Right atrium auricular region (tissue), 2 donors: ENCODE measurements at places on chromosomes 2 and 18. TPM values are rescaled to one million over a fixed set of nuclear protein-coding genes. Genes with fewer than 3 reads are reported as not detected.

DNA sequence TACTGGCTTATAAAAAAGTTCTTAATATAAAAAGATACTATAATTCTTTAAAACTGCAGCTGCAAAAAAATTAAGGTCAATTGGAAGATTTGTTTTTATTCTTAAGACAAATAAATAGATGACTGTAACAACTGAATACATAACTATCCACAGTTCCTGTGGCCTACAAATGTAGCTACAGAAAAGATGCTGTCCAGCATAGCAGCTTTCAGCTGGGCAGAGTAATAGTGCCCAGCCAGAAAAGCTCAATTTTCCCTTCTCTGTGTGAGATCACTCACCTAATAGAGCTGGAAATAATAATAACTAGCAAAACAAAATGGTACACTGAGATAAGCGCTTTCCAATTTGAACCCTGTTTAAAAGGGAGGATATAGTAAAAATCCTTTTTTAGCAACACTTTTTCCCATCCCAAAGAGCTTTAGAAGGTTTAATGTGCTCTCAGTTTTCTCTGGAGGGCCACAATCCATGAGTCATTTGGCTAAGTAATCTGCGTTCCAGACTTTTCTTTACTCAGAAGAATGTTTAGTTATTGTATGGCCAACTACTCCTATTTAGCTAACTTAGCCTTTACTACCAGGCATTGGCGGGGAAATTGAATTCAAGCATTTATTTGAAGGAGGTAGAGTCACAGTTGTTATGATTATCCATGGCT lies 158.1 kb upstream of the SLC39A10 start:
- H3K27me3 ChIP-seq, result no peaks in the 10 kb centered on the region
- no peak overlapping the region for H3K4me3 ChIP-seq
- no peak overlapping the region for H3K27ac ChIP-seq
- DNase-seq, result no peak
- H3K36me3 ChIP-seq, result no peaks in the 10 kb centered on the region

DNA sequence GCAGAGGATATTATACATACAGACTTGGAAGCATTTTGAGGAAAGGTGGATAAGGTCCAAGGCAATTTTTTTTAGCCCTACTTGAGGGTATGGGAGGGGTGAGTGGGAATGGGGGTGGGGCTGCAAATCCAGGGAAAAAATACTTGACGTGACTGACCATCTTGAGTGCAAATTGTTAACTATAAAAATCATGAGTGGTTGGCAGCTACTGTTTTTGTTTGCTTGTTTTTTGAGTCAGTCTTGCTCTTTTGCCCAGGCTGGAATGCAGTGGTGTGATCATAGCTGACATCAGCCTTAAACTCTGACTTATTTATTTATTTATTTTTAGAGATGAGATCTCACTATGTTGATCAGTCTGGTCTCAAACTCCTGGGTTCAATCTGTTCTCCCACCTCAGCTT lies 458.8 kb downstream of the PIK3C3 start:
- no peak overlapping the region for H3K27ac ChIP-seq
- no peaks in the 10 kb centered on the region for H3K36me3 ChIP-seq
- DNase-seq, result no peak
- H3K4me1 ChIP-seq, result no peaks in the 10 kb centered on the region
- no peak overlapping the region for H3K4me3 ChIP-seq

Gene FAP
- 5.7 TPM for total RNA-seq

Gene TRIM43
- not detected for total RNA-seq

- H3K27ac ChIP-seq, result no peak overlapping the region
- no peaks in the 10 kb centered on the region for H3K4me1 ChIP-seq
- H3K36me3 ChIP-seq, result no peaks in the 10 kb centered on the region
These were observed 114.8 kb downstream of the CCBE1 start for GRCh38 chr18:59582395-59582794.

Gene GALNT14
- total RNA-seq, result 0.15 TPM

DNA sequence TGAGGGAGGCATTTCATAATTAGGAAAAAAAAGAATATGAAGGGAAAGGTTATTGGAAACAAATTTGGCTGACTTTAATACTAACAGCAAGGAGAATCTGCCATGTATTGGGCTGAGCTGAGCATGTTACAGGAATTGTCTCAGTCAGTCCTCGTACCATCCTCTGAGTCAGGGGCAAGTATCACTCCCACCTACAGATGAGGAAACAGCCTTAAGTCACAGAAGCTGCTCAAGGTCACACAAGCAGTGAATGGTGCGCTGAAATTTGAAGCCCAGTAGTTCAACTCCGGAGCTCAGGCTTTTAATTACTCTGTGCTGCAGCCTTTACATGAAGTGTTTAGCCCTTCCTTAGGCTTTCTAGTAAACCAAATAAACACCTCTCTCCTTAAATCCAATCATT lies 17.3 kb downstream of the PROKR1 start:
- no peaks in the 10 kb centered on the region for H3K4me1 ChIP-seq
- H3K27me3 ChIP-seq, result no peaks in the 10 kb centered on the region
- no peak overlapping the region for H3K27ac ChIP-seq

DNA sequence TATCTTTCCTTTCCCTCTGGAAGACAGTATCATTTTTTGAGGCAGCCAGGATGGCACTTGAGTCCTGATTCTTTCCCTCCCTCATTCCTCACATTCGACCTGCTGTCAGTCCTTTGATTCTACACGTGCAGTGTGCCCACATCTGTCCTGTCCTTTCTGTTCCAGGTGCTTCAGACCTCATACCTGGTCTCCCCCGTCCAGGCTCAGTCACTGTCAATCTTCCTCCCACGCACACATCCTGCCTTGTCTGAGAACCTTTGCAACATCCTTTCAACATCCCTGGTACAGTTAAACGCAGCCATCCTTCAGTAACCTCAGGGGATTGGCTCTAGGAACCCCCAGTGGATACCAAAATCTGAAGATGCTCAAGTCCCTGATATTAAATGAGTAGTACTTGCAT lies 10.1 kb downstream of the BCL2 start:
- H3K27me3 ChIP-seq, result no peaks in the 10 kb centered on the region
- H3K36me3 ChIP-seq, result no peaks in the 10 kb centered on the region
- DNase-seq, result no peak
- H3K27ac ChIP-seq, result no peak overlapping the region

DNA sequence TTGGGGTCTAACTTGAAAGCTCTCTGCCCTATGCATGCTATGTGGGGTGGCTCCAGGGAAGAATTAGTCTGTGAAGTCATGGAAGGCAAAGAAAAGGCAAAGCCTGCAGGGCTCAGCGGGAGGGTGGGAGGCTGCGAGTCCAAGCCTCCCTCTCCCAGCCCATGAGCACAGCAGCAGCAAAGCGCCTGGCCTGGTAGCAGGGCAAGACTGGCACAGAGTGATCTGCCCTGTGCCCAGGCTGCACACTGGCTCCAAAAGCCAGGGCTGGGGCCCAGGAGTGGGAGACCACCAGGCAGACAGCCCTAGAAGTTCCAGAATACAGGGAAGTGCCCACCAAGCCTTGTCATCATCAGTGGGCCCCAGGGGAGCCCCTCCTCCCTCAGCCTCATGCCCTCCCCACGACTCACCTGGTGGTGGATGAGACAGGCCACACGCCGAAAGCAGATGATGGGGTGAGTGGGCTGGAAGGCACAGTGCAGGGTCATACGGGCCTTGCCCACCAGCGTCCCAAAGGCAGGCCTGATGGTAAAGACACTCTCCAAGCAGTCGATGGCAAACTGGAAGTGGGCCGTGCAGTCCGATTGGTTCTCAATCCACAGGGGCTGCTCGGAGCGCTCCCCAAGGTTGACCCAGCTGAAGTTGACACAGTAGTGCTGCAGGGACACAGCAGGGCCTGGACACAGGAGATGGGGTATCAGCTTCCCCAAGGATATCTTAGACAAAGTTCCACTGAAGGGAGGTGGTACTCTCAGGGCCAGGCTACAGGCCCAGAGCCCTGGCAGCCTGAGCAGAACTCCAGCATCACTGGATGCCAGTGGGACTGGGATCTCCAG lies 12.1 kb downstream of the CFAP65 start:
- no peaks in the 10 kb centered on the region for H3K36me3 ChIP-seq
- no peak for DNase-seq
- H3K4me3 ChIP-seq, result no peak overlapping the region
- no peaks in the 10 kb centered on the region for H3K27me3 ChIP-seq

Gene TSPYL6
- not detected for total RNA-seq

DNA sequence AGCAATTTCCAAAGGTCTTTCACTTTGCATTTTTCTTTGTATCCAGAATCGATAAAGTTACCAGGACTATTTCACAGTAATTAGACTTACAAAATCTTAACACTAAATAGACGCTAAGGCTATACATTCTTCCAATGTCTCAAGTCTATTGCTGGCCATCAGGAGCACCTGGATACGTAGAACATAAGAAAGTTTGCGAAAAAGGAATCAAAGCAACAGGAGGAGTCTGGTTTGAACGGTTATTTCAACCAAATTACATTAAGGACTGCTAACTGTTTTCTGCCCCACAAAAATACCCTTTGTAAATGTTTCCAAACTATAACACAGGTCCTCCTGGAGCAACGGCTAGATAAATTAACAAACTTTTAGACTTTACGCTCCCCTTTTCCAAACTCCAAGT lies 1.4 kb upstream of the HNRNPA3 start:
- H3K4me1 ChIP-seq, result peaks cover 38% of the 10 kb centered on the region
- no peaks in the 10 kb centered on the region for H3K27me3 ChIP-seq
- no peak for DNase-seq
- peak overlapping the region; percentile 100 for H3K27ac ChIP-seq

Gene ALLC
- not detected for total RNA-seq

- DNase-seq, result no peak
- H3K36me3 ChIP-seq, result no peaks in the 10 kb centered on the region
- H3K4me1 ChIP-seq, result no peaks in the 10 kb centered on the region
- no peak overlapping the region for H3K4me3 ChIP-seq
- no peaks in the 10 kb centered on the region for H3K27me3 ChIP-seq
These were observed 166.6 kb downstream of the RNF144A start for GRCh38 chr2:7083580-7084509.

Gene INHBB
- total RNA-seq, result 5.9 TPM

- no peaks in the 10 kb centered on the region for H3K27me3 ChIP-seq
- no peak overlapping the region for H3K4me3 ChIP-seq
- no peaks in the 10 kb centered on the region for H3K36me3 ChIP-seq
These were observed 61.8 kb downstream of the BIN1 start for GRCh38 chr2:127044977-127045661.

DNA sequence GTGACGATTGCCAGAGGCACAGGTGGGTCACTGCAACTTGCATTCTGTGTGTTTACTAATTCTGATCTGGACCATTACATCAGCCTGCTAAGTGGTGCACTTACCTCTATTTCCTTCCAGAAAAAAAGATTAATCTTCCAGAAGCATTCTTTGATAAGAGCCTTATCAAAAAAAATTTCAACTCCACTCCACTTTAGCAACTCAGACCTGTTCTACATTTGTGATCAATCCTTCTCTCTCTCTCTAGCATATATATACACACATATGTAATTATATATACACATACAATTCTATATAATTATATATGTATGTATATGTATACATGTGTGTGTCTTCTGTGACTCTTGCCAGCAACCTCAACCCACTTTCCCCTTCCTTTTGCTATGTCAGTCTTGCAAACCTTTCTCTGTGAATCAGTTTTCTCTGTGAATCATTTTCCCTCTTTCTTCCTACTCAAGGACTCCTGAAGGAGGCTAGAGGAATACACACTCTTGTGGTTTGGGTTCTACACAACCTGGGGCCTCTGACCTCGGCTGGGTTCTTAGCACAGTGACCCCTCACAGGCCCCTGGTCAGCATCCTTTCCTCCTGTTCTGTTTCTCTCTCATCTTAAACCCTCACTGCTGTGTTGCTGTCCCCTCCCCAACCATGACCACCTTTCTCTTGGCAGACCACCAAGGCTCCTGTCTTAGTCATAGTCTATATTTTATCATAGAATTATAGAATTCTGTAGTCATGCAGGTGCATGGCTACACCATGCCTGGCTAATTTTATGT lies 130.4 kb upstream of the PELI1 start:
- H3K27me3 ChIP-seq, result no peaks in the 10 kb centered on the region
- peak overlapping the region; percentile 75 for H3K27ac ChIP-seq
- no peaks in the 10 kb centered on the region for H3K4me1 ChIP-seq
- no peaks in the 10 kb centered on the region for H3K36me3 ChIP-seq
- no peak overlapping the region for H3K4me3 ChIP-seq

Gene EPHA4
- total RNA-seq, result 107 TPM

GRCh38 chr2:235961711-235962110 lies 206.5 kb downstream of the GBX2 start:
- H3K4me3 ChIP-seq, result no peak overlapping the region
- H3K36me3 ChIP-seq, result no peaks in the 10 kb centered on the region
- H3K27ac ChIP-seq, result no peak overlapping the region
- no peak for DNase-seq
- no peaks in the 10 kb centered on the region for H3K4me1 ChIP-seq
- no peaks in the 10 kb centered on the region for H3K27me3 ChIP-seq

DNA sequence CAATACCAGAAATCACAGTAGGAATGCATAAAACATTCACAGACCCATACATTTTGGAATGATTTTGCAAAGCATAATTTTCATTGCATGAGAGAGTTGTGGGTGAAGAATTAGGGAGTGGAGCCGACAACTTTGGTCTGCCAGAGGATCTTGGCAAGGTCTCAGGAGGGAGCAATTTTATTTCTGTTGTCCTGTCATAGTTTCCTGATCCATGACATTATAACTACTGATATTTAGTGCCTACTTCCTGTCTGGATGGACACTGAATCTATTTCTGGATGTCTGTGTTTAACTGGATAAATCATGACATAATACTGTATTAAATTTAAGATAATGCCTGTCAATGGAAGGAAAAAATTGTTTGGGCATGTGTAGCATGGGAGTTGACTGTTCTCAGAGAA lies 2.4 kb downstream of the ITGA4 start:
- no peak for DNase-seq
- H3K4me1 ChIP-seq, result peaks cover 9% of the 10 kb centered on the region
- H3K27ac ChIP-seq, result no peak overlapping the region
- no peaks in the 10 kb centered on the region for H3K27me3 ChIP-seq
- no peak overlapping the region for H3K4me3 ChIP-seq
- no peaks in the 10 kb centered on the region for H3K36me3 ChIP-seq

GRCh38 chr2:147560810-147561535 lies 283.9 kb upstream of the ACVR2A start:
- no peak for DNase-seq
- no peak overlapping the region for H3K27ac ChIP-seq
- H3K4me3 ChIP-seq, result no peak overlapping the region
- H3K27me3 ChIP-seq, result no peaks in the 10 kb centered on the region
- H3K36me3 ChIP-seq, result no peaks in the 10 kb centered on the region

Gene ZBTB7C
- 1.8 TPM for total RNA-seq

- H3K4me1 ChIP-seq, result no peaks in the 10 kb centered on the region
- no peaks in the 10 kb centered on the region for H3K27me3 ChIP-seq
- DNase-seq, result no peak
- no peaks in the 10 kb centered on the region for H3K36me3 ChIP-seq
- H3K27ac ChIP-seq, result no peak overlapping the region
These were observed 42.2 kb upstream of the CCDC68 start for GRCh38 chr18:55001394-55002024.

Gene ZNF804A
- not detected for total RNA-seq

Gene CXCR4
- total RNA-seq, result 12.4 TPM

Gene EIPR1
- total RNA-seq, result 13.2 TPM
